ENCODE measurements at places on chromosomes 16 and 17.
A peak's percentile ranks its signal among the peaks of the same experiment; 100 is the strongest.

DNA sequence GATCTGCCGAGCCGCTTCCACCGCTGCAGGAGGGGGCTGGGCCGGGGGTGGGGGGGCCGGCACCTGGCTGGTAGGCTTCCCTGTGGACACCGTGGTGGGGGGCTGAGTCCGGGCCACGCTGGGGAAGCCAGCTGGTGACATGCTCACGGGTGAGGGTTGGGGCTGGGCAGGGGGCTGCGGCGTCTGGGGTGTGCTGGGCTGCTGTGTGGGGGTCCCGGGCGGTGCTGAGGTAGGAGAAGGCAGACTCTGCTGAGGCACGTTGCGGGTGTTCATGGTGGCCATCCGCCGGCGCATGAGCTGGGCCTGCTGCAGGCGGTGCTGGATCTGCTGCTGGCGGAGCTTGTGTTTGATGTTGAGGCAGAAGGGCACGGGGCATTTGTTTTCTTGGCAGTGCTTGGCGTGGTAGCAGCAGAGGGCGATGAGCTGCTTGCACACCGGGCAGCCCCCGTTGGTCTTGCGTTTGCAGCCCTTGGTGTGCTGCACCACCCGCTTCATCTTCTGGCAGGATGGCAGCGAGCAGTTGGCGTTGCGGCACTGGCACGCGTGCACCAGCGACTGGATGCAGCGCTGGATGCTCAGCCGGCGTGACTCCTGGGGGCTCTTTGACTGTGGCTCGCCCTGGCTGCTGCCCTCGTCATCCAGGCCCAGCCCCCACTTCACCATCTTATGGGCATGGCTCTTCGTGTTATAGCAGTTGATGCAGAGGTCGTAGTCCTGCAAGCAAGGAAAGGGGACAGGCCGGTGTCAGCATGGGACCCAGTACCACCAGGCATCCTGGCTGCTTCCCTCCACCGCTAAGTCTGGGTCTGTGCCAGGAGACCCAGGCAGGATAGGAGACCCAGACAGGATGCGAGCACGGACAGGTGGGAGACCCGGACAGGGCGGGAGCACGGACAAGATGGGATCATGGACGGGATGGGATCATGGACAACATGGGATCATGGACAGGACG lies 12.1 kb upstream of the TRAP1 start:
- no peak for DNase-seq

- DNase-seq: no peak
Observed at GRCh38 chr16:27177031-27177774, 26.1 kb upstream of the KDM8 start.

- no peak for DNase-seq
Observed at GRCh38 chr16:84751947-84752346, 52.1 kb downstream of the USP10 start.

DNA sequence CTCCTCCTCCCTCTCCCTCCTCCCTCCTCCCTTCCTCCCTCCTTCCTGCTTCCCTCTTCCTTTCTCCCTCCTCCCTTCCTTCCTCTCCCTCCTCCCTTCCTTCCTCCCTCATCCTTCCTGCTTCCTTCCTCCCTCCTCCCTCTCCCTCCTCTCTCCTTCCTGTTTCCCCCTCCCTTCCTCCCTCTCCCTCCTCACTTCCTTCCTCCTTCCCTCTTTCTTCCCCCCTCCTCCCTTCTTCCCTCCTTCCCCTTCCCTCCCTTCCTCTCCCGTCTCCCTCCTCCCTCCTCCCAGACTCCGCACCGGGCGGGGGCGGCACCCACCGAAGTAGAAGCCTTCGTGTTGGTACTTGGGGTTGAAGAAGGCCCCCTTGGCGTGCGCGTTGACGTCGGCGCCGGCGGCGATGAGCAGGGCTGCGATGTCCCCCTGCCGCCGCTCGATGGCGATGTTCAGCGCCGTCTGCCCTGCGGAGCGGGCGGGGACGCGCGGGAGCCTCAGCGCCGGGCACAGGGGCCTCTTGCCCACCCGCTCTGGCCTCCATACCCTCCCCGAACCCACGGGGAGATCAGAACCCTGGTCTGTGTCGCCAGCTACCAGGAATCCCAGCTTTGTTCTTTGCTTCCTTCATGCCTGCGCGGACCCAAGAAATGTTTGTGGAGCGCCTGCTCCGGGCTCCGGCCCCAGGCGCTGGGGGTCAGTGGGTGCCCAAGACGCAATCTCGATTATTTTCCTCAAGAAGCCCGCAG lies 22.2 kb downstream of the TRPV3 start:
- peak; percentile 29 for DNase-seq

DNA sequence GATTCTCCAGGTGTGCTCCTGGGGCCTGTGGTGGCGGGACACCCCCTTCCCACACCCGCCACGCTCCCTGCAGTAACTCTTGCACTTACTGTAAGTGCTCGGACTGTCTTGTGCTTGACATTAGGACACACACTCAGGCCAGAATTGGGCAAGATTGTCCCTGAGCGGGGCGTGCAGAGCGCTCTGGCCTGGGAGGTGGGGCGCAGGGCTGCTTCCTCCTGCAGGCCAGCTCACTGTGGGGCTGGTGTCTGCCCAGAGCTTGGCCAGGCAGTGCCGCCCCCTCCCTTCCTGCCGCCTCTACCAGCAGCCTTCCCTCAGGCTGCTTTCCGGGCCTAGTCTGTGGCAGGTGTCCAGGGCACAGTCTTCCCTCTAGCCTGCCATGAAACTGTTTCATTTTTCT lies 6.1 kb upstream of the ATP6V0C start:
- no peak for DNase-seq

GRCh38 chr16:58906981-58907715 lies 173.0 kb upstream of the GOT2 start:
- DNase-seq: no peak

- DNase-seq: no peak
Observed at GRCh38 chr17:44770166-44770925, 11.6 kb downstream of the ADAM11 start.

DNA sequence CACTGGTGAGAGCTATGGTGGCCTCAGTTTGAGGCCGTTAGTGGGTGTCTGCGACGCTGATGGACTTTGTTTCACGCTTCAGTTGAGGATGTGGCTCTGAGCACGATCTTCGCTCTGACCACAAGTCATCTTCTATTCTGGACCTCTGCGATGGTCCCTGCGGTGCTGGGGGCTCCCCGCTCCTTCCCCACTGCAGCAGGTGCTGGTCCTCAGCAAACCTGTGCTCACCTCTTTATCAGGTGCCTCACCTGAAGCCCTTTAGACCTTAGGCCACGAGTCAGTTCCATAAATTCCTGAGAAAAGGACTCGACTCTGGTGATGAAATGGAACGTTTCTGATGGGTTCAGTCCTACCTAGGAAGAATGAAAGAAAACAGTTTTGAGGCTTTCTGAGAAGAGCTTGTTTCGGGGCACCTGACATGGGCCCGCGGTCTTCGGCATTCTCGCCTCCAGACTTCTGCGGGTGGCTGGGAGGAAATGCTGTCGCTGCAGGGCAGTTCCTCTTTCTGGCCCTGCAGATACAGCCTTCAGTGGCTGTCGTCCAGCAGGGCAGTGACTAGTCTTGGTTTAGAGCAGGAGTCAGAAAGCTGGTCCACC lies 4.7 kb downstream of the KCTD5 start:
- DNase-seq: no peak

- no peak for DNase-seq
Observed at GRCh38 chr17:2683912-2684311, 27.7 kb downstream of the CLUH start.

DNA sequence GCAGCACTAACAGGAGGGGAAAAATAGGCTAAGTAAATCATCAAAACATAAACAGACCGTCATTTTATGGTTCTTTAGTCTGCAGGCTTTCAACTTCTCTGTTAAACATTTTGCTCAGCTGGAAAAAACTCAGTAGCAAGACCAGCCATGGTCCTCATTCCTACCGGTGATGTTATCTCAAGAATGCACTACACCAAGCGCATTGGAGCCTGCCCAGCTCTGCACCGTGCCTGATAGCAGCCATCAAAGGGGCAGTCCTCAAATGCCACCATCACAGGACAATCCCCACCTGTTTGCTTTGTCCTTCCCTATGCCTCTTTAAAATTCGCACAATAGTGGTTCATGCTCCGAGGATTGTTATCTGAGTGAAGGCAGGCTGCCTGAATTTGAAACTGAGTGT lies 181.5 kb upstream of the MON1B start:
- DNase-seq: no peak

DNA sequence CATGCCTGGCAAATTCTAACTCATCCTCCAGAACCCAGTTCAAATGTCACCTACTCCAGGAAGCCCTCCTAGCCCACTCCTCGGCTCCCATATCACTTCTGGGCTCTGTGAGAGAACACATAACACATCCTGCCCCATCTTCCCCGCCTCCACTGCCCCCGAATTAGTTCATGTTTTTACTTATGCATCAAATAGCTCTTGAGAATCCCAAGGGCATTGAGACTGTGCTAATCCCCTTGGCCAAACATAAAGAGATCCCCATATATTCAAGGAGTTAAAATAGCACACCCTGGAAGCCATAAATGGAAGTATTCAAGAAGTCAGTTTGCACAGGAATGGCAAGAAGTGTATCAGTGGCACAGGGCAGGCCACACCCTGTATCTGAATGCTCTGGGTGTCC lies 2.0 kb upstream of the CREBBP start:
- no peak for DNase-seq

Data from NCI-H1105 treated with DMSO at 0.1 percent for 48 hours (cell line).